Activated T-helper 1 cell treated with Interleukin-2 at 50 U/mL for 16 hours (primary cell): ENCODE measurements at places on chromosomes 5 and 9.

DNA sequence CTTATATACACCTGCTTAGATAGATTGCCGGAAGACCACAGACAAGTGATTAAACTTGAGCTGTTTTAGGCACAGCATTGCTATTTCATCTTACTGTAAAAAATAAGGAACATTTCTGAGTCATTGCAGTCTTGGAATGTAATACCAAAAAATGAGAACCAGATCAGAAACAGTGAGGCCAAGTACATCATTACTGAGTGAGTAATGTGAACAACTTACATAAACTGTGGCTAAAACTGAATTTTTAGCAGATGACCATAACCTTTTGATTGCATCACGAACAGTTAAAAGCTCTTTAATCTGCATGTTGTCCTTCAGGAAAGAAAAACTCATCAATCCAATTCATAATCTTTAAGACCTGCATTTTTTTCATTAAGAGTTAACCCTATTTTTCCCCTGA, 157.1 kb upstream of the FGF10 start:
- DNase-seq, result no peak

GRCh38 chr9:20591223-20591622, 31.1 kb downstream of the MLLT3 start:
- DNase-seq, result no peak

GRCh38 chr9:35711501-35712428, 20.2 kb downstream of the TLN1 start:
- no peak for DNase-seq

DNA sequence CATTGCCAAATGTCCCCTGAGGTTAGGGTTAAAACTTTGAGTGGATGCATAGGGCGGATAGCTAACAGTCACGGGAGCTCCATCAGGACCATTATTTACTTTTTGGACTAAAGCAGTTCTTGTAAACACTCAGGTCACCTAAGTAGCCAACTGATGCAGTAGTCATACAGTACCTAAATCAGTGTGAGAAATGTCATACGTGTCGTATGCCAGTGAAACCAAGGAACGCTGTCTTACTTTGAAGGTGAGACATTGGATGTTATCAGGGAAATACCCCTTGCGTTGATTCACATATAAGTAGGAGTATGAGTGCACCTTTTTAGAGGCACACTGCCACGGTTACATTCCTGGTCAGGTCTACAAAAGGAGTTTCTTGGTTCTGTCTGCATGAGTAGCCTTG, 101.9 kb downstream of the LNPEP start:
- no peak for DNase-seq

DNA sequence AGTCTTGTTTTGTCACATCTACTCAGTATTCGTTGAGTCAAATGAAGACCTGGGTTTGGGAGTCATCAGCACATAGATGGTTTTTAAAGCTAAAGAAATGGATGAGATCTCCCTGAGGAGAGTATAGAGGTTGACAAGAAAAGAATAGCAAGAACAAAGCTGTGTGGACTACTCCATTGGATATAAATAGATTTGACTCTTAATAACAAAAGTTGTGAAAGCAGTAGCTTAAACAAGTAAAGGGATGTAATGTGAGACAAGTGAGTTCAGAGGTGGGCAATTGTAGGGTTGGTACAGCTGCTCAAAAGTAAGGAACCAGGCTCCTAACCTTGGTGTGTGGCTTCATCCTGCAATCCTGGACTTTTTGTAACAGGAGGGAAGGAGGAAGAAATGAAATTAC, 49.3 kb downstream of the CSNK1G3 start:
- DNase-seq, result no peak

- no peak for DNase-seq
Observed at GRCh38 chr9:85055506-85056202, 386.1 kb downstream of the NTRK2 start.
